ENCODE measurements at places on chromosomes 6 and 20.

DNA sequence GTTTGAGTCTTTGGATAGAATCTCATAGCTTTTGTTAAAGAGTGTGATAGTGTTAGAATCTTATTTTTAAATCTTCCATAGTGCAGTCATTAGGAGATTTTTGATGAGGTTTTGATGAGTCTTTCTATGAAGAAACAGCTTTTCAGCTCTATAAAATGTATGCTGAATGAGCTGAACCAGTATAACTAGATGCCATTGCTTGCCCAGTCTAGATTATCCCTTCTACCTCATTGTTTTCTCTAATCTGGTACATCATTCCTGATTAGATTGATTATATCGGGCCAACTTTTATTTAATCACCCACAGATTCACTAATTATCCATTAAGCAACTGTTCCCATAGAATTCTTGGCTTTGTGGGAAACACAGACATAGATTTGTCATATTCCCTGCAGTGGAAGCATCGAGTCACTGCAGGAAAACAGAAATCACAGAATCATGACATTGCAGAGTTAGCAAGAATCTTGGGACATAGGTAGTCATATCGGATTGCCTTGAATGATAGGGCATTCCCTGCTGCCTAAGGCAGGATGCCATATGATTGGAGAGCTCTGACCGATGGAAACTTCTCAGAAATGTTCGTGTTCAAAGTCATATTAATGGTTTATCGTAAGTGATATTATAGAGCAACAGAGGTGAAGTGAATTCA is 882.7 kb upstream of the FLRT3 start:
- no peak for DNase-seq

DNA sequence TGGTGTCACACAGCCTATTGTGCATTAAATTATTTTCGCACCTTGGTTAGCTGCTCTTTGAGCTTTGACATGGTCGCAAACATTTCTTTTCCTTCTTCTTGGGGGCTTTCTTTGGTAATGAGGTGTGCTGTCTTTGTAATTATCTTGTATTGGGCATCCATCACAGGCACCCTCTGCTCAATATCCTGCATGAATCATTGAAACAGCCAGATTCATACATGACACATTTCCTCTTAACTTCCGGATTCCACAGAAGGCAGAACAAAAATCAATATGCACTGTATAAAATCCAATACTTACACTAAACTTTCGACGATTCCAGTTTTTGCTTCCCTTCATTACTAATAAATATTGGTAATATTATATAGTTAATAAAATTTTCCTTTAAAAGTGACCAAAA is 175.6 kb downstream of the SYNE1 start:
- no peak for DNase-seq

DNA sequence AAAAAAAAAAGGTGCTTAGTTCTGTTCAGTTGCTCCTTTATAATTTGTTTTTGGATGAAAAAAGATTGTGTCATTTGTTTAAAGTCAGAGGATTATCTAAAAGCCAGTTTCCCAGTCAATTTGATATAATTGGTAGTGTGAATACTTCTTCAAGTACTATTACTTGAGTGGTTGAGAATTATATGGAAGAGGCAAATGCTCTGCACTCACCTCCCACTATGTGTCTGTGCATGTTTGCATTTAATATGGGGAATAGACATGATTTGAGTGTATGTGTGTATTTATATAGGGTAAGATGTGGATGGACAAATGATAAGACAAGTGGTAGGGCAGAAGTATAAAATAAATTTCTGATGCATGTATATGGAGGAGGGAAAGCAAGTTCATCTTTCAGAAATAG is 15.8 kb downstream of the GJA1 start:
- no peak for DNase-seq

DNA sequence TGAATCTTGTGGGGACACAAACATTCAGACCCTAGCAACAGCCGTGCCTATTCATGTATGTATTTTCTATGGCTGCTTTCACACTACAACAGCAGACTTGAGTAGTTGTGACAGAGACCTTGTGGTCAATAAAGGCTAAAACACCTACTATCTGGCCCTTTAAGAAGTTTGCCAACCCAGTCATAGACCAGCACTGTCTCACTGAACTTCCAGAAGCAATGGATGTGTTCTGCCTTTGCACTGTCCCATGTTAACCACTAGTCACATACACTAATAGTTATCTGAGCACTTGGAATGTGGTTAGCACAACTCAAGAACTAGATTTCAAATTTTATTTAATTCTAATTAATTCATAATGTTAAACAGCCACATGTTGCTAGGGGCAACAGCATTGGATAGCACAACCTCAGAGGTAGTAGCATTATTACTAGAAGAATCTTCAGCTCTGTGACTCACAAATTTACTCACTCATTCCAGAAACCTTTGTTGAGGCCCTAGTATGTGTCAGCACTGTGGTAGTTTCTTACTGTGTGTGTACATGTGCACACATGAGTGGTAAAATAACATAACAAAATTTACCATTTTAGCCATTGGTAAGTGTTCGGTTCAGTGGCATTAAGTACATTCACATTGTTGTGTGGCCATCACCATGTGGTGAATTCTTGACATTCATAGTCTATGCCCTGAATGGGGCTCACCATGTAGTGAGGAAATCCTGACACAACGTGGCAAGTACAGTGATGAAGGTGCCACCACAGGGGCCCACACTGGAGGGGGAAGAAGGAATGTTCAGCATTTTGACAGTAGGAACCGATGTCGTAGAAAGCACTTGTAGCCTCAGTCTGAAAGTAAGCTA is 107.3 kb downstream of the CEP57L1 start:
- DNase-seq: no peak

- no peak for DNase-seq
Measured at GRCh38 chr6:110356778-110357177, 1.4 kb downstream of the METTL24 start.
